ENCODE measurements at places on chromosomes 16 and 17.

DNA sequence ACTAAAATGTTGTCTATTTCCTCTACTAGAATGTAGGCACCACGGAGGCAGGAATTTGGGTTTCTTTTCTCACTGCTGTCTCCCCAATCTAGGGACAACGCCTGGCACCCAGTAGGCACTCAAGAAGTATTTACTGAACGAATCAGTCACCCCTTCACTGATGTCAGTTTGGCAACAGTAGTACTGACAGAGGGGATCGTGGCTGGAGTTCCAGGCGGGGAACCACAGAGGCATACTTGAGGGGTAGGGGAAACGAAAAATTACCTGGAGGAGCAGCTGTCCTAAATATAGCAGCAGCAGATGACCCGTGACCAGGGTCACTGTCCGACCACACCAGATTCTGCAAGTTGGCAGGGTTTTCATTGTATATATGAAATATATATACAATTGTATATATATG is 33.3 kb downstream of the TRIM25 start:
- DNase-seq: no peak

GRCh38 chr16:88026964-88027938 is 76.0 kb downstream of the BANP start:
- DNase-seq: no peak

GRCh38 chr16:51072591-51072990 is 78.5 kb downstream of the SALL1 start:
- no peak for DNase-seq

DNA sequence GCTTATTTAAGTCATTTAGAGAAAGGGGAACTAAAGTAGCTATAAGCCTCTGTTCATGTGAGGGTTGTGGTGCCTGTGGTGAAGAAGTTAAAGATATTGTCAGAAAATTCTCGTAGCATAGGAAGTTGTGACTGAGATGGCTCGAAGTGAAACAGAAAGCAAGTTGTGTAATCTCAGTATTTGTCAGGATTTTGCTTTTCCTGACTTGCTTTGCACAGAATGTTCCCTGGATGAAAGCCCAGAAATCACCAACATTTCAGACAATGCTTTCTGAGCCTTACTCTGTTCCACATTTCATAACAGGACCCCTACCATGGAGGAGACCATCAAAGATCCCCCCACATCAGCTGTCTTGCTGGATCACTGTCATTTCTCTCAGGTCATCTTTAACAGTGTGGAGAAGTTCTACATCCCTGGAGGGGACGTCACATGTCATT is 10.6 kb downstream of the CALCOCO2 start:
- DNase-seq: peak; percentile 38

DNA sequence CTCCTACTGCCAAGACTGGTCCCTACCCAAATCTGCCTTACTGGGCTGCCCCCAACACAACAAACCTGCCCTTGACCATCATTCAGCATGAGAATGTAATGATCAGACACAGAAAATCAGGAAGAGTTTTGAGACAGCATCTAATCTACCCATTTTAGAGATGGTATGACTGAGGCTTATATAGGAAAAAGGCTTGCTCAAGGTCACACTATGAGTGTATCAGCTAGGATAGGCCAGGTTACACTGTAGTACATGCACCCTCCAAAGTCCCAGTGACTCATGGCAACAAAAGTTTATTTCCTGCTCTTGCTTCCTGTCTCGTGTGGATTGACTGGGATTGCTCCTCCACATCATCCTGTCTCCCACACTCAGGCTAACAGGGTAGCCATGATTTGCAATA is 27.9 kb downstream of the NLRC5 start:
- DNase-seq: no peak

DNA sequence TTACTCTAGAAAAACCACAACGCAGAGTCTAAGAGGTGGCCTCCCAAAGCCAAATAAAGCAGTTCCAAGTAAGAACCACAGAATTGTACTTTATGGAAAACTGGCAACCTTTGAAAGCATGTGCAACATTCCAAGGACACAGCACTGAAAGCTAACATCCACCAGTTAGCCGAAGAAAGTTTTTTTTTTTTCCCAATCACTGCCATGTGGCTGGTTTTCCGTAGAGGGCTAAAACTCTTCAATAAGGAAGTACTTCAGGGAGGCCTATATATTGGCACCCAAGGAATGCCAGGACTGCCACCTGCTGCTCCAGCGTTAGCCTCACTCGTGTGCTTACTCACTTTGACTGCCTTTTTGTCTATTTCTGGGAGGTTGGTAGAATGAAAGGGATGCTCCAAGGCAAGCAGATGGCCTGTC is 25.2 kb downstream of the CEP95 start:
- DNase-seq: peak; percentile 56

GRCh38 chr16:66885491-66885890 is 5.2 kb downstream of the PDP2 start:
- DNase-seq: no peak

GRCh38 chr17:27367121-27367981 is 73.4 kb downstream of the WSB1 start:
- DNase-seq: no peak

DNA sequence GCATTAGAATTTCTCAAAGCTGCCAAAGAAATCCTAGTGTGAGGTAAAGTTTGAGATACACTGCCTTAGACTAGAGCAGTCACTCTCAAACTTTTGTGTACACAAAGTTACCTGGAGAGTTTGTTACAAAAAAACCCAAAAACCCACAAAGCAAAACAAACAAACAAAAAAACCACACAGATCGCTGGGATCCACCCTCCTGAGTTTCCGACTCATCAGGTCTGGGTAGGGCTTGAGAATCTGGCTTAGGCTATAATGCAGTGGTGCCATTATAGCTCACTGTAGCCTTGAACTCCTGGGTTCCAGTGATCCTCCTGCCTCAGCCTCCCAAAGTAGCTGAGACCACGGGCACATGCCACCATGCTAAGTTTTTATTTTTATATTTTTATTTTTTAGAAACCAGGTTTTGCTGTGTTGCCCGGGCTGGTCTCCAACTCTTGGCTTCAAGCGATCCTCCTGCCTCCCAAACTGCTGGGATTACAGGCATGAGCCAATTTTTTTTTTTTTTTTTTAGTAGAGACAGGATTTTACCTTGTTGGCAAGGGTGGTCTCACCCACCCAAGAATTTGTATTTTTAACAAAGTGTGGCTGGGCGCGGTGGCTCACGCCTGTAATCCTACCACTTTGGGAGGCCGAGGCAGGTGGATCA is 22.3 kb upstream of the SMG1 start:
- no peak for DNase-seq

- DNase-seq: no peak
Measured at GRCh38 chr17:46178550-46179214, 14.5 kb downstream of the KANSL1 start.

DNA sequence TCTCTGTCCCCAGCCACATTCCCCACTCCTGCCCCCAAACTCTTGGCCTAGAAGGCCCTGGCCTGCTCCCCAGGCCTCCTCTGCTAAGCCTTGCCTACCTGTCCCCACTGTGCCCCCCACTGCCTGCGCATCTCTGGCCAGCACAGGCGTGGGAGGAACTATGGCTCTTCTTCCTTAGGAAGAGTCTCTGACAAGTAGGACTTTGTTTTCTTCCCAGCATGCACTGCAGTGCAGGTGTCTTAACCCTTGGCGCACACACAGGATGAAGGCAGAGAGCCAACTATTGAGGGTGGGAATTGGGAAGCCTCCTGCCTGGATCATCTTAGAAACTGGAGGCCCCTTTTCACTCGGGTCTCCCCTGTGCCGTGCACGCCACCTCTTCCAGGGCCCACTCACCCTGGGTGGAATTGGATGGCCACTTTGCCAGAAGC is 3.6 kb downstream of the AMDHD2 start:
- DNase-seq: no peak

- DNase-seq: no peak
Measured at GRCh38 chr16:63618896-63619485, 1502.9 kb downstream of the CDH11 start.

DNA sequence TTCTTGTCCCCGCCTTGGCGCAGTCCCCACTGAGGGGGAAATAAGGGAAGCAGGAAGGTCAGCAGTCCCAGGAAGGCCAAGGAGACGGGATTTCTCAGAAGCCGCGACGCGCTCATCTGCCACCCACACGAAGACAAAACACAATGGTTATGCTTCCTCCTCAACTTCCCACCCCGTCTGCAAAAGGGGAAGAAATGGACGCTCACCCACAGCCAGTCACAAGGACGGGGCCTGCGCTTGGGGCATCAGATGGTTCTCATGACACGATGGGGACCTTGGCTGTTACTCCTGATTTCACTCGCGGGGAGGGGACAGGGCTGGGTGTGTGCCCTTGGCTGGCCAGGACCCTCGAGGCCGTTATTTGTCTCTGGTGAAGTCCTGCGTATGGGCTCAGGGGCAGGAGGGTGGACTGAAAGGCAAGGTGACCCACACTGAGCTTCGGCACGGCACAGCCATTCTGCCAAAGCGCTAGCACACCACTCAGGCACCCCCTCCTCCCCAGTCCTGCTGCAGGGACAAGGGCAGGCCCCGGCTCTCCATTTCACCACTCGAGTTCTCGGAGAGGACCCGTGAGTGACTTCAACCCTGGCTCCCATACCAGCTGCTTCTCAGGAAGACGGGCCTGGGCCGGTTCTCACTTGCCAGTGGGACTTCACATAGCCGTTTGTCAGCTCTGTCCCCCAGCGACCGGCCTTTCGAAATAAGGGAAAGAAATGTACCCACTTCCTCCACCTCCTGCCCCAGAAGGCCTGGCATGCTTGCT is 84.5 kb downstream of the ABR start:
- no peak for DNase-seq

GRCh38 chr16:10485159-10485558 is 95.2 kb downstream of the EMP2 start:
- no peak for DNase-seq

DNA sequence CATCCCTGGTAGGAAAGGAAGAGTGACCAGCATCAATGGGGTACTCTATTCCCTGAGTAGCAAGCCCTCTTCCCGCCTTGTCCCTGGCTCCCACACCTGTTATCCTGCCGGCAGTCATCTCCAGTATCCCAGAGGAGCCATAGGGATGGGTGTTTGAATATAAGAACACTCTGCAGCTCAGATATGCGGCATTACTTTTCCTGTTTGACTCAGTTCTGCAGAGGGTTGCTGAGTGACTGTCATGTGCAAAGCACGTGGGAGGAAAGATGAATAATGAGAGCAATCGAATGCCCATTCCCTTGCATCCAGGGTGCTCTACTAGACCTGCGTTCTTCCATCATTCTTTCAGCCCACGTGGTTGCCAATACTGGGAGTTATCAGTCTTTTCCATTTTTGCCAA is 115.1 kb downstream of the PRKCB start:
- DNase-seq: no peak

- no peak for DNase-seq
Measured at GRCh38 chr17:7318121-7318860, 3.1 kb upstream of the GPS2 start.

DNA sequence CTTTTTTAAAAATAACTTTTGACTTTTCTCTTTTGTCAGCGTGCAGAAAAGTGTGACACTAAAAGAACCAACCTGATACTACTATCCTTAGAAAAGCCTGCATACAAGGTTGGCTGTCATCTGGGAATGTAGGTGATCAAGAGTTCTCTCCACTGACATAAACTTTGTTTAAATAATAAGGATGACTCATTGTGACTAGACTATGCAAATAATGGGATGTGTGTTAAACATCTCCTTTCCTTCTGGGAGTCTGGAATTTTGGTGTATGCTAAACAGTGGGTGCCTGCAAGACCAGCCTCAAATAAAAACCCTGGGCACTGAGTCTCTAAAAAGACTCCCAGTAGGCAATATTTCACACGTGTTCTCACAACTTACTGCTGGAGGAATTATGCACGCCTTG is 373.4 kb downstream of the CNTNAP4 start:
- no peak for DNase-seq

DNA sequence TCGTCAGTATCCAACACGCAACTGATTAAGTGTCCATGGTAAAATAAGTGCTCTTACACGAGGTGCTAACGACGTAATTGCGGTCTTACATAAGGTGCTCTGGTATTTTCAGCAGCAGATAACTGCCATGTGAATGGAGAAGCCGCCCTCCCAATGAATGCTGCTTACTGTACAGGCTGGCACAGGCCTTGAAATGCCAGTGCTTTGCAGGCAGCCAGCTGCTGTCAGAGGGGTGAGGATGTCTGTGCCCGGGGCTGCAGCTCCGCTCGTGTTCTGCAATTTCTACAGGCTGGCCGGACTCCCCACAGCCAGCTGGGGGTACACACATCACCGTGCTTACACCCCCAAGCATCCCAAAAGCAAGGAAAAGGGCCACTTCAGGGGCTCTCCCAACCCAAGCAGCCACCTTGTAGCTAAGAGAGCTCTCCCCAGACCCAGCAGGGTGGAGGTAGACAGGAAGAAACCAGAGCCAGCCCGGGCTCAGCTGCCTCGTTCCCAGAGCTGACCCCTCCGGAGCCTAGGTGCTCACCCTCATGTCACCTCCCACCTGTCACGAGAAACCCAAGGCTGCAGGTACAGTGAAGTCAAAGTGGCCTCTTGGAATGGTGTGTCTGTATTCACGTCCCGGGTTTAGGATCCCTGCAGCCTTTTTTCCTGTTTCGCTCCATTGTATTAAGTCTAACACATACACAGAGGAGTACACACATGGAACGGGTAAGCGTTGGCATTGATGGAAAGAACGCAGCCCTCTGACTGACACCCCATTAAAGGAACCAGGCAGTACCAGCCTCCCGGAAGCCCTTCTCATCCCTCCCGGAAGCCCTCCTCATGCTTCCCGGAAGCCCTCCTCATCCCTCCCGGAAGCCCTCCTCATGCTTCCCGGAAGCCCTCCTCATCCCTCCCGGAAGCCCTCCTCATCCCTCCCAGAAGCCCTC is 27.2 kb upstream of the RPH3AL start:
- no peak for DNase-seq

- DNase-seq: no peak
Measured at GRCh38 chr17:57512258-57512657, 232.8 kb downstream of the CCDC182 start.

- no peak for DNase-seq
Measured at GRCh38 chr17:30340801-30341356, 7.0 kb upstream of the TMIGD1 start.

DNA sequence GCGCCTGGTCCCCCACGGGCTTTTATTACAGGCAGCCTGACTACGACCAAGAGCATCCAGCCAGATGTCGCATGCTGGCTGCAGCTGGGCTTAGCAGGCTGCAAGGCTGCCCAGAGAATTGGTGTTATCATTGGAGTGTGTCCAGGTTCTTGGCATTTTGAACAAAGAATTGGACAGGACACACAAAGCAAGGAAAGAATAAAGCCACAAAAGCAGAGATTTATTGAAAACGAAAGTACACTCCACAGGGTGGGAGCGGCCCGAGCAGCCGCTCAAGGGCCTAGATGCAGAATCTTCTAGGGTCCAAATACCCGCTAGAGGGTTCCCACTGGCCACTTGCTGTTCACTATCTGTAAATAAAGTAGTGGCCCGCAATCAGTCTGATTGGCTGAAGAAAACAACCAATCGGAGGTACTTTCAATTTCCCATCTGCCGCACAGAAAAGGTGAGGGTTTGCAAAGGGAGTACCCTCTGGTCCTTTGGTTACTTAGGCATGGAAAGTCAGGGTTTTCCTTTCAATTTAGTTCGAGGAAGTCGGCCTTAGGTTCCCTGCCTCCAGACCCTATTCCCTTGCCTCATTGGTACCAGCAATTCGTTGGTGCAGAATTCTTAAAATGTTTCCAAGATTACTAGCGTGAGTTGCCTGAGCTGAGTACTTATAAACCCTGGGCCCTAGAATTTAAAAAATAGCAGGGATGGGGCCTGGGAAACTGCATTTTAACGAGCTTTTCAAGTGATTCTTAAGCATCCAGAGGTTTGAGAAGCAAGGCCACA is 38.5 kb upstream of the CNEP1R1 start:
- peak; percentile 32 for DNase-seq

All from AG09309 (cell line).